ENCODE measurements at places on chromosomes 7 and 10.

GRCh38 chr7:55912748-55913158 is 25.5 kb downstream of the ZNF713 start:
- DNase-seq = no peak

GRCh38 chr7:155811560-155811894 is 736 bp downstream of the SHH start:
- DNase-seq = no peak

DNA sequence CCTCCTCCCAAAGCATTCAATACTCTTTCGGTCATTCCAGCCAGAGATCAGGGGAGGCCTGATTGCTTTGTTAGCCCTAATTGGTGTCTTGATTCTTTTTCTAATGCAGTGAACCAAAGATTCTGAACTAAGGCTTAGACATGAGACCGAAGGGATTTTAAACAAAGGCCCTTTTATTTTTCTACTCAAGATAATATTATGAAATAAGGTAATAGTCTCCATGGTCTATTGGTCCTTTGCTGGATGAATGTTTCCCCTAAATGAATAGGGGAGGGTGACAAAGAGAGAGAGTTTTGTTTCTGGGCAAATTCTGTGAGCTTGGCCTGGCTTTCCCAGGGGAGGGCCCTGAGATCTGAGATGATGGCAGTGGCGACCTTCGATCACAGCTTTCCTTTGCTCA is 449.1 kb downstream of the TYW1 start:
- DNase-seq = no peak

GRCh38 chr10:132446195-132446581 is 49.2 kb downstream of the PWWP2B start:
- no peak for DNase-seq

GRCh38 chr7:132581431-132581830 is 5.2 kb upstream of the PLXNA4 start:
- DNase-seq = no peak

DNA sequence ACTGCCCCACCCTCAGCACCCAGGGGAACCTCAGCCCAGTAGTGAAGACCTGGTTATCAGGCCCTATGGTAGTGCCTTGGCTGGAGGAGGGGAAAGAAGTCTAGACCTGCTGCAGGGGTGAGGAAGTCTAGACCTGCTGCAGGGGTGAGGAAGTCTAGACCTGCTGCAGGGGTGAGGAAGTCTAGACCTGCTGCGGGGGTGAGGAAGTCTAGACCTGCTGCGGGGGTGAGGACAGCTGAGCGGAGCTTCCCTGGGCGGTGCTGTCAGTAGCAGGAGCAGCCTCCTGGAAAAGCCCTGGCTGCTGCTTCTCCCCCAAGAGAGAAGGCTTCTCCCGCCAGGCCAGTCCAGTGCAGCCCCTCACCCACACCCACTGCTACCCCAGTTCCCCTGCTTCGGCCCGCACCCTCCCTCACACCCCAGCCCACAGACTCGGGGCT is 6.3 kb downstream of the NOS3 start:
- no peak for DNase-seq

GRCh38 chr10:100745882-100746783 is 751 bp downstream of the PAX2 start:
- no peak for DNase-seq

- no peak for DNase-seq
Observed at GRCh38 chr10:84007482-84007881, 131.8 kb upstream of the GHITM start.

- no peak for DNase-seq
Observed at GRCh38 chr7:112462236-112462635, 12.0 kb downstream of the IFRD1 start.

DNA sequence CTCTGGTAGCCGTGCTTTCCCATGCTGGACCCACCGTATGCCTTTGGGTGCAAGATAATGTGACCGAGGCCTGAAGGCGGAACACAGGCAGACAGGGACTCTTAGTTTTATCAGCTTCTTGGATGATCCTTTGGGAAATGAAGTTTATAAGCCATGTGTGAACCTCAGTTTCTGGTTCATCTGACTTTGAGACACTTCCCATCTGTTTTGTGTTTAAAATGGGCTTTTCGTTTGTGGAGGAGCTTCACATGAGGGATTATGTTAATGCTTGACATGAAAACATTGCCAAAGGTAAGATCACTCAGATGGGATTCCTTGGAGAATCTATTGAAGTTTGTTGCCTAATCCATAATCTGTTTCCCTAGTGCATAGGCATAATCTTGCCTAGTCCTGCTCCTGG is 249.8 kb upstream of the LYZL1 start:
- DNase-seq = no peak

DNA sequence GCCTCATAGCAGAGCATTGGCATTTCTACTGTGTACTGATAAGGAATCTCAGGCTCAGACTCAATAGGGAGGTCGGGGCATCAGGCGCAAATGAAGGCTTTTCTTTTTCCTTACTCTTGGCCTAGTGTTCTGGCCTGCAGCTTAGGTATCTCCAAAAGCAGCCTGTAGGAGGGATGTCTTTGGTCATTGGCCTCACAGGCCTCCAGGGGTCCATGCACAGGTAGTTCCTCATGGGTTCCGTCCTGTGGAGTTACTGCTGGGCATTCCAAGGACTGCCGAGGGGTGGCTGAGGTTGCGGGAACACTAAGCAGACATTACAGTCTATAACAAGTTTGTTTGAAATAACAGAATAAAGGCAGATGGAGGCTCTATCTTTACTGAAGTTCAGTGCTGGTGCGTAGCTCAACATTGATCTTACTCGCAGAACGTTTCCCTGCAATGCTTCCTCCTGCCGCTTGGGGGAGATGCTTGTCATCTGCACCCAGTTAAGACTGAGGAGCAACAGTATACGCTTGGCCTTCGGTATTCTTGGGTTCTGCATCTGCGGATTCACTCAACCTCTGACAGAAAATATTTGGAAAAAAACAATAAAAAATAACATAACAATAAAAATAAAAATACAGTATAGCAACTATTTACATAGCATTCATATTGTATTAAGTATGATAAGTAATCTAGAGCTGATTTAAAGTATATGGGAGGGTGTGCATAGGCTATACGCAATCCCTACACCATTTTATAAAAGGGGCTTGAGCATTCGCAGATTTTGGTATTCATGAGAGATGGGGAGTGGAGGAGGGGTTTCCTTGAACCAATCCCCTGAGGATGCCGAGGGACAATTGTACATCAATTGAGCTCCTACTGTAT is 58.9 kb downstream of the SH2D4B start:
- DNase-seq = no peak

GRCh38 chr10:110404413-110404812 is 93.3 kb upstream of the DUSP5 start:
- DNase-seq = no peak

DNA sequence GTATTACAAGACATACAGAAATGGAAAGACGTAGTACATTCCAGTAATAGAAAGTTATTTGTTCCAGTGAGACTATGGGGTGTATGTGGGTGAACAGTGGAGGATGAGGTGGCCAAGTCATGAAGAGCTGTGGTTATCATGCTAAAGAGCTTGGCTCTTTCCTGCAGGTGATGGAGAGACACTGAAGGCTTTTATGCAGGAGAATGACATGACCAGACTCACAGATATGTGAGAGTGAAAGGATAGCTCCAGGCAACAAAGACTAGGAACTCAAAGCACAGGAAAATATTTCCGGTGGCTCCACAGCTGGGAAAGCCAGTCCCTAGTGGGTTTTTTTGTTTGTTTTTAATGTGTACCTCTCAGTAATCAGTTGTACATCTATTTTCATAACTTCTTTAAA is 133.5 kb downstream of the TSPAN12 start:
- DNase-seq = no peak

GRCh38 chr7:94008537-94008936 is 4.4 kb upstream of the BET1 start:
- no peak for DNase-seq

DNA sequence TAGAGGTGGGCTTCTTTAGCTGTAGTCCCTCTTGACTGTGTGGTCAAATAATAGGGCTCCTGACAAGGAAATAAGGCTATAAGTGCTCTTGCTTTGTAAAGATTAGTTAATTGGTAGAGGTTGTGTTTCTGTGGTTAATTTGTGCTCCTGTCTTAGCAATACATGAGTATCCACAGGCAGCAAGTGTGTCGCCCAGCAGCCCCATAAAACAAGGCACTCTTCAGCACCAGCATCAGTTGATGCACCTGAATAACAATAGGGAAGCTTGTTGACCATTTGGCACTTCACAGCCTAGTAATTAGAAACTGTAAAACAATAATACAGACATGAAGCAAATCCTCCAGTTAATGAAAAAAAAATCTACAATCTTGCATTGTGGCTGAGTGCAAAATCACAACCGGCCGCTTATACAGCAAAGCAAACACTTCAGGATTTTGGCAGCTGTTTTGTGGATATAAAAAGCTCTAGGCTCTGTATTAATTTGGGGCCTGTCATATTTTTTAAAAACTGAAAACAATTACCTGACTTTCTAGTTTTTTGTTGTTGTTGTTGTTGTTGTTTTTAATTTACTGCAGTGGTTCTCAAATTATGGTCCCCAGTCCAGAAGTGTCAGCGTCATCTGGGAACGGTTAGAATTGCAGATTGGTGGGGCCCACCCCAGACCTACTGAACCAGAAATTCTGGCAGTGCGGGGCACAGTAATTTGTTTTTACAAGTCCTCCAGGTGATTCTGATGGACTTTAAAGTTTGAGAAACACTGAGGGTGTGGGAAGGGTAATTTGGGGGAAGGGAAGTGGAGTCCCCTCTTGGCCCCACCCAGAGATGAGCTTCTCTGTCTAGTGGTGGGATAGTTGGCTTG is 56.8 kb downstream of the AUTS2 start:
- no peak for DNase-seq

- DNase-seq = no peak
Observed at GRCh38 chr10:124206616-124207015, 113.2 kb upstream of the CHST15 start.

- DNase-seq = no peak
Observed at GRCh38 chr7:25694699-25695098, 457.3 kb upstream of the NFE2L3 start.

- no peak for DNase-seq
Observed at GRCh38 chr10:57948796-57949195, 318.9 kb downstream of the IPMK start.

DNA sequence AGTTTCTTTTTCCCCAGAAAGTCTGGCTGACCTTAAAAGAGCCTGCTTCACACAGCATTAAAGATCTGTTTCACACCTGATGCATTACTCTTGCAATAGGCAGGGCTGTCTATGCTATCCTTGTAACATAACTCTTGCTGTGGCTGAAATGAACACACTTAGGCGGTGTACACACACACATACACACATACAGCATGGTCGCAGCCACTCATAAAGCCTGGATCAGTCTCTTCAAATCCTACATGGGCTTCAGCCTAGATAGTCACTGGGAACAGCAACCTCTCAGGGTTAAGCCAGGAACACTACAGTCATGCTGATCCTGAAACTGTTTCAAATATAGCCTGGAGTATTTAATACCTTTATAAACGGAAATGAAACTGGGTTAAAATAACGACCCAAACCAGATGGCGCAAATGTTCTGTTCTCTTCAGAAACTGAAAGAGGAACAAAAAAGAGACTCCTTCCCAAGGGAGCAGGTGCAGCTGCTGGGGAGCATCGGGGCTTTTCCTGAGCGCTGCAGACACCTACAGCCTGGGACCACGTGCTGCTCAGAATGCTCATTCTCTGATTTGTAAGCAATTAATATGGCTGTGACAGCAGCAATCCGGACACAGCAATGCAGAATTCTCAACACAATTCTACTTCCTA is 61.0 kb upstream of the SFMBT2 start:
- DNase-seq = no peak

DNA sequence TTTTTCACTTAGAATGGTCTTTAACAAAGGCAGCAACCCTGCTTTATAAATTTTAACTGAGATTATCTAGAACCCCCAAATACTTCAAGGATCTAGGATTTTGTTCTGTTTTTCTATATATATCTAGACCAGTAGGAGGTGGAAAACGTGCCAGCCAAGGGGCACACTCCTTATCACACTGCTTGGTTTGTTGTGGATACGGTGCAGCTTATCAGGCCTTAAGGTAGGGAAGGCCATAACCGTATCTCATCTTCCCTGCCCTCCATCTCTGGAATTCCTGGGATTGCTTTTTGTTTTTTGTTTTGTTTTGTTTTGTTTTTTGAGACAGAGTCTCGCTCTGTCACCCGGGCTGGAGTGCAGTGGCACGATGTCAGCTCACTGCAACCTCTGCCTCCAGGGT is 75.4 kb downstream of the MPLKIP start:
- no peak for DNase-seq

DNA sequence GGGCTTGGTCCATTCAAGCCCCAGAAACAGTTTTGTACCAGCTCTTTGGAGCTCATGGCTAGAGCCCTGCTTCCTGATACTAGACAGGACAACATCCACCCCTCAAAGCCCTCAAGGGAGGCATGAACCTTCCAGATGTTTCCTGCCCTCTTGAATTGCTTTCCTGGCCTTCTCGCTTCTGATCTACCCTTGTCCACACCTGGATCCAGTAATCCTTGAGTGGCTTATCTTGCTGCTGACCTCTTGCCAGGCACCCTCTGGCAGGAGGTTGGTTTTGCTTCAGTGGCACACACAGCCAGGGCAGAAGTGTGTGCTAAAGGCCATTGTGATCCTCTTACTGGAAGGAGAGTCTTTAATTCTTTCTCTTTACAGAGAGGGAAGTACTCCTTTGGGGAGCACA is 495.8 kb downstream of the PLXNA4 start:
- DNase-seq = no peak

- no peak for DNase-seq
Observed at GRCh38 chr10:69366738-69367137, 50.0 kb downstream of the TACR2 start.

- no peak for DNase-seq
Observed at GRCh38 chr10:132884041-132884440, 58.3 kb downstream of the CFAP46 start.

Data from T-helper 22 cell (primary cell).